ENCODE measurements at places on chromosomes 11 and 22.

GRCh38 chr11:86275493-86276370 is 26.3 kb upstream of the HIKESHI start:
- DNase-seq, result no peak

DNA sequence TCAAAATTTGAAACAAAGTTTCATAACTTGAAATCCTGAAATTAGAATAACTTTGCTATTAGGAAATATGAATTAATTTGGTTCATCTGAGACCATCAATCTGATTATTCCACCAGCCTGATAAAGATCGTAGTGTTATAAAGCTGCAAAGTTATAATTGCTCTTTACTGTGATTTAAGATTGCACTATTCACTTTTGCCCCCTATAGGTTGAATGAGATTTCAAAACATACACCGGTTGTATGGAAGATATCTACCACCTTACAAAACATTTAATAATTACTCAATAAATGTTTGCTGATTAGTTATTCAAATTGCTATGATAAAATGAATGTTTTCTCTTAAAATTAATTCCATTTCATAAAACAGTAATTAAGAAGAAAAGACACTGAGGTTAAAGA is 26.1 kb downstream of the APIP start:
- no peak for DNase-seq

DNA sequence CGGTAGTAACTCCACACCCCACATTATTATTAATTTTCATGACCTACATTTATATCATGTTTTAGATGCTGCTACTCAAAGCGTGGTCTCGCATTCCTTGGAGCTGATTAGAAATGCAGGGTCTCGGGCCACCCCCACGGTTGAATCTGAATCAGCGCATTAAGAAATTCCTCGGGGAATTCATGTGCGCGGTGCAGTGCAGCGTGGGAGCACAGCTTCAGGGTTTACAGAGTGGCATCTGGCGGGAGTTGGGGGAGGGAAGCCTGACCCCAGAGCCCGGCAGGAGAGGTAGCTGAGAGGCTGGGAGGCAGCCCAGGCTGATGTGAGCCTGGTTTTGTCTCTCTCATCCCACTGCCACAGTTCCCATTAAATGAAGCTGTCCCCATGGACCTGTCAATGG is 48.1 kb upstream of the DAGLA start:
- DNase-seq, result no peak

- DNase-seq, result no peak
Observed at GRCh38 chr22:50299785-50300619, 7.4 kb downstream of the PLXNB2 start.

DNA sequence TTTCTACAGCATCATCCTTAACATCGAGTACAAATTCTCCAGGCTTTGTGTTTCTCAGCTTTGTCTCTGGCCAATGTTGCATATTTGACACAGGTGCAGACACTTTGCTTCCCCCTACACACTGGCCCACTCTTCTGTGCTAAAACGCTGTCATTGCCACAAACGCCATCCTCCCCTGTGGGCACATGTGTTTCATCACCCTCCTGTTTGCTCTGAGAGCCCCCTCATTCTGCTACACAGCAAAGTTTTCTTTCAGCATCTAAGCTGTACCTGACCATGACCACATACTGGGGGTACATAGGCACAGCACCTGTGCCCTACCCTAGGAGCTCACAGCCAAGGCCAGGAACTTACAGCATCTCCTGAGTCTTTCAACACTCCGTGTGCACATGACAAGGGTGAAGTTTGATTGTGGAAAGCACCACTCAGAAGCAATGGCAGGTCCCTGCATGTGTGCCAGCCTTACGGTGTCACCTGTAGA is 7.9 kb upstream of the IGLL5 start:
- DNase-seq, result no peak

GRCh38 chr11:35262056-35262455 is 123.1 kb downstream of the CD44 start:
- no peak for DNase-seq

DNA sequence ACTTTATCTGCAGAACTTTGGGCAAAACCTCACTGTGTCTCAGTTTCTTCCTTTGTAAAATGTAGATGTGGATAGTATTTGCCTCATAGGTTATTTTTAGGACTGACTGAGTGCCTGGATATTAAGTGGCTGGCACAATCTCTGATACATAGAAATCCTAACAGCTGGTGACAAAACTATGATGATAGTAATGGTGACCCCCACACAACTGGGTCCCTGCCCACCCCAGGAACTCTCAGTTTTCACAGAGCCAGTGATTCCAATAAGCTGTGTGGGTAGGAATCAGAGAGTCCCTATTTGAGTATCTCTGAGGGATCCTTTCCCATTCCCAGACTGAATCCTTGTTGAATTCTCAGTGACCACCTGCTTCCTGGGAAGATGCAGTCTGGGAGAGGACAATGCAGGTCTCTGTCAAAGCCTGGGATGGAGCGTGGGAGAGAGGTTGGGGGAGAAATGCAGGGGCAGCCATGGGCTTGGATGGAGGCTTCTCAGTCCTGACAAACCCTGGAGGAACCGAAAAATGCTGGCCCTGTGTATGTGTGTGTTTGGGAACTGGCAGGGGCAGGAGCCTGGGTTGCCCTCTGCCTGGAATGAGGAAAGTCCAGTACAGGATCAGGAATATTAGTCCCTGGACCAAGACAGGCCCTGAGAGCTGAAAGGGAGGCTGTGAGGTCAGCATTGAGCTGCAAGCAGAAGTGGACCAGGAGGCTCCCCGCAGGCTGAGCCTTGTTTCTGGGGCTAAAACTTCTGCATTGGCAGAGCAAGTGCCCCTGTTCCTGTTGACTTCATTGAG is 6.1 kb upstream of the P2RY6 start:
- no peak for DNase-seq

- no peak for DNase-seq
Observed at GRCh38 chr11:57335023-57335342, 709 bp downstream of the SSRP1 start.

GRCh38 chr11:11213117-11213516 is 139.9 kb downstream of the CSNK2A3 start:
- no peak for DNase-seq

- no peak for DNase-seq
Observed at GRCh38 chr11:88117281-88117858, 57.9 kb downstream of the RAB38 start.

DNA sequence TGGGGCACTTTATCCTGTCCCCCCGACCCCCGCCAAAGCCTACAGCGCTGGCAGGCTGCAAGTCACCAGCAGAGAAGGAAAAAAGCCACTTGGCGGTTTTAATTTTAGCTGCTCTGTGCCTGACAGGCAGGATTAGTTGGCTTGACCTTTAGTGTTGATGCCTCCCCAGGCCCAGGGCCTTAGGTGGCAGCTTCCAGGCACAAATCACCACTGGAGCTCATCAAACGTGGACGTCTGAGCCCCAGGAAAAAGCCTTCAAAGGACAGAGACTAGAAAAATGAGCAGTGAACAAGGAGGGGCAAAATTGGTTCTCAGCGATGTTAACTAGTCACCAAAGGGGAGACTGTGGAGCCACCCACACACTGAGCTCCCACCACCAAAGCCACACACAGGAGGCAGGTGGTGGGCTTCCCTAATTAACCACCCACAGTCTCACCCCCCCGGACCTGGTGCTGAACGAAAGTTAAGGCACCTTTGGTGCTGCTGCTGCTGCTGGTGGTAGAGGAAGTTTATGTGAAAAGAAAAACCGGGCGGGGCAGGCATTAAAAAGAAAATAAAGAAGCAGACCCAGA is 4.4 kb upstream of the PYGM start:
- peak; percentile 40 for DNase-seq

DNA sequence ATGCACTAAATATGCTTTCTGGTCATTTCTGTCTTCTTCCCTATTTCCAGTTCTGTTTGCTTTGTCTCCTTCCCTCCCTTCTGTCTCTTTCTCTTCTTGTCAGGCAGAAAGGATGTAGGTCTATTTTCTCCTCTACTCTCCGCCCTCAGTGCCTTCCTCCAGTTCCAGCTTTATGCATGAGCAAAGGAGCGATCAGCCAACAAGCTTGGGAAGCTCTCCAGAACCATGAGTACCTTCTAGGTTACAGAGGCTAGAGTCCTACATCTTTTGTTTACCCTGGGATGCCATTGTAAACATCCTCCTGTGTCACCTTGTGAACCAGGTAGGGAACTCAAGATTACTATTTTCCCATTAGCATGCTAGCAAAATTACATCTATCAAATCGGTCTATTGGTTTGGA is 7.9 kb upstream of the SPON1 start:
- no peak for DNase-seq

- no peak for DNase-seq
Observed at GRCh38 chr11:87451395-87451794, 413.7 kb downstream of the TMEM135 start.

DNA sequence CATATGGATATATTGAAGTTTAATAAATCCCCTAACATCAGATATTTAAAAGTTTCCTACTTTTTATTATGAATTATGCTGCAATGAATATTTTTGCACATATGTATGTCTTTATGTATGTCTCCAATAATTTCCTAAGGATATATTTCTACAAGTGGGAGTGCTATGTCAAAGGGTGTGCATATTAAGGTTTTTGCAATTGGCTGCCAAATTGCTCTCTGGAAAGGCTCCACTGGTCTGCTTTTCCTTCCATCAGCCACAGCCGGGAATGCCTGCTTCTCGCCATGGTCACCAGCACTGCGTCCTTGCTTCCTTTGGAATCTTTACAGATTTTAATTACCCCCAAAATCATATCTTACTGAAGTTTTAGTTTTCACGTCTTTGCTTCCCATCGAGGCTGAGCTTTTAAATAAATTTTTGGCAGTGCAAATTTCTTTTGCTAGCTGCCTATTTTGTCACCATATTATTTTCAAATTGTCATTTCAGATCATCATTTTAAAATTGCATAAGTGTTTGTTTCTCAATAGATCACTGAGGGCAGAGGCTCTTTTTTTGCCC is 221.7 kb downstream of the SNX19 start:
- DNase-seq, result no peak

DNA sequence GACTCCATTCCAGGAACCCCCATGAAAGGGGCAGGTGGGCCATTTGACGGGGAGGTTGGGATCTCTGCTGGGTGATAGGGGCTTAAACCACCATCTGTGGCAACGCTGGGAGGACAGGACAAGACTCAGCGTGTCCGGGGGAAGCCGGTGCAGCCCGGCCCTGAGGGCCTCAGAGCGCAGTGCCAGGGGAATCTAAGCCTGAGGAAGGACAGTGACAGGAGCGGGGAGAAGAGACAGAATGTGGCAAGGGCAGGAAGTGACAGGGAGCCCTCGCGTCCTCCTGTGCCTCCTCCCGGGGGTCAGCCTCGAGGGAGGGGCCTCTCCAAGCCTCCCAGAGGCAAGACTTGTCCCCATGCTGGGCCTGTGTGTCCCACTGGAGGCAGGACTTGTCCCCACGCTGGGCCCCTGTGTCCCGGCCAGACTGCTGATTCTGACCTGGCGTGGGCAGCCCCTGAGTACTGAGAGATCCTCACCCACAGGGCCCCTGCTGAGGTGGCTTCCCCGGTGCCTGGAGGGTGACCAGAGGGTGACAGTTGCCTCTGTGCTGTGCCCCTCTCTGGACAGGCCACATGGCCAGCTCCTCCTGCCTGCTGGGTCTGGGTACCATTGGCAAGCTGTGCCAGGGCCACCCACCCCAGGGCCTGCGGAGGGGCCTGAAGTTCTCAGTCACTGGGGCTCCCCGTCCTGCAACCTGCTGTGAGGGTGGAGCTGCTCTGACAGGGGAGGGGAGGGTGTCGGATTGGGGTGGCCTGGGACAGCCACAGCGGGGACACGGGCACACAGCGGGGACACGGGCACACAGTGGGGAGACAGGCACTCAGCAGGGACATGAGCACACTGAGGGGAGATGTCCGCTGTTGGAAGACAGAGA is 676.2 kb downstream of the BRD1 start:
- DNase-seq, result no peak

DNA sequence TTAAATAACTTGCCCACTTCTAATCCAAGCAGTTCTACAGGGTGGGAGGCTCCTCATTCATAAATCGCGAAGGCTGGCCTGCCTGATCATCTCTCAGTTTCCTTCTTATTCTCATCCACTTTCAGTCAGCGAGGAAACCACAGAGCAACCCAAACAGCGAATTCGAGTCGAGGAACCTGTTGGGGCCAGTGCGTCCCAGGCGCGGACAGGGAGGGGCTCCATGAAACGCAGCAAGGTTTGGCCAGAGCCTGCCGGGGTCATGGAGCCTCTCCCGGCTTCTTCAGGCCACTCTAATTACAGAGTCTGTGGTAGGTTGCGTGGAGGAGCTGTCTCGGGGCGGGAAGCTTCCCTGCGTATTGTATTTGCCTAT is 741 bp upstream of the NAV2 start:
- no peak for DNase-seq

DNA sequence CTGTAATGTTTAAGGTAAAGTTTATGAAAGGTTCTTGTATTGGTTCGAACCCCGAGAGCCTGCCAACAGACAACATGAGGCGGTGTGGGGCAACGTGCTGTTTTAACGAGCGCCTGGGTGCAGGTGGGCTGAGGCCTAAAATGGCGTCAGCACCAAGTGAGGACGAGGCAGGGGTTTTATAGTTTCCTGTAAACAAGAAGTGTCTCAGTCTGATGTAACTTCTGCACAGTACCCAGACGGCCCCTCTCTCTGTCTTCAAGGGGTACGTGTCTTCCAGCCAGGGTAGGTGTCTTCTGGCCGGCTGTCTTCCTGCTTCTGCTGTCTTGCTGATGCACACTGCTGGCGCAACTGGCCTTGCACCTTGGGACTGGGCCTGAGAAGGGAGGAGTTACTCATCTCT is 2.7 kb downstream of the PPFIBP2 start:
- DNase-seq, result no peak

DNA sequence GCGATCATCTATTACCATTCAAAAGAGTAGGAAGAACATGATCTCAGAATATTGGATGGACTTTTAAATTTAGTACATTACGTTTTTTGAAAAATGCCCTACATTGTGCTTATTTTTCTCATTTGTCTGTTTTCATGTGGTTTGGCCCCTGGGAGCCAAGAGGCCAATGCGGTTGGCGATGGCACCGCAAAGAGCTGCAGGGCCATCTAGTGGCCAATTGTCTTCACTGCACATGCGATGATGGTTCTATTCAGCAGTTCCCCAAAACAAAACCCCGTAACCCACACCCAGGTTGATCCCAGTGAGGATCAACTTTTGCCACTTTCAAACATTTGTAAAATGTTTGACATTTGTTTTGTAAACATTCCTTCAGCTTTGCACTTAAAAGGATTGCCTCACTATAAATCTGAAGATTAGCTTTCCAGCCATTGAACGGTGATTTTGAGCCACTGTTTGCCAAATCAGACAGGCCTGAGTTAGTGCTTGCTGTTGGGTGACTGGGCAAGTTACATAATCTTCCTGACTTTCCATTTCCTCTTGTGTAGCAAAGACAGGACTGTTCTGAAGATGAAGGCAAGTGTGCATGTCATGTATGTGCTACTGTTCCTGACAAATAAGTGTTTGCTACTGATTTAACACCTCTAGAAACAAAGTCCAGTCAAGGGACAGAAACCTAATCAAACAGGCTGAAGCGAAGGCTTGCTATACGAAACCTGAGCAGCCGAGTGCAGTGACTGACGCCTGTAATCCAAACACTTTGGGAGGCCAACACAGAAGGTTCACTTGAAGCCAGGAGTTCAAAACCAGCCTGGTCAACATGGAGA is 29.2 kb upstream of the XBP1 start:
- DNase-seq, result peak; percentile 51

GRCh38 chr11:104573441-104573990 is 324.7 kb downstream of the CASP12 start:
- DNase-seq, result no peak

Measured in stimulated activated CD8-positive, alpha-beta memory T cell treated with anti-CD3 and anti-CD28 coated beads, Interleukin-4, amount 100 ng/mL, for 24 hours (primary cell).